Activated T-helper 1 cell treated with anti-CD3 and anti-CD28 coated beads, Interleukin-12 subunit alpha, Interleukin-12 subunit beta, Interleukin-2, Interleukin-4 antibody, amounts not matched to agents 30 ng/mL and 10 ng/mL and 1 ng/mL, durations not matched to agents 14 hours and 24 hours and 36 hours (primary cell): ENCODE measurements at places on chromosomes 3 and 15.
A peak's percentile ranks its signal among the peaks of the same experiment; 100 is the strongest.

- H3K36me3 ChIP-seq = no peaks in the 10 kb centered on the region
- H3K4me1 ChIP-seq = no peaks in the 10 kb centered on the region
- no peak overlapping the region for H3K27ac ChIP-seq
- no peak for DNase-seq
- no peaks in the 10 kb centered on the region for H3K27me3 ChIP-seq
- H3K4me3 ChIP-seq = no peak overlapping the region
Observed at GRCh38 chr15:27723821-27724220, 375.3 kb downstream of the OCA2 start.

DNA sequence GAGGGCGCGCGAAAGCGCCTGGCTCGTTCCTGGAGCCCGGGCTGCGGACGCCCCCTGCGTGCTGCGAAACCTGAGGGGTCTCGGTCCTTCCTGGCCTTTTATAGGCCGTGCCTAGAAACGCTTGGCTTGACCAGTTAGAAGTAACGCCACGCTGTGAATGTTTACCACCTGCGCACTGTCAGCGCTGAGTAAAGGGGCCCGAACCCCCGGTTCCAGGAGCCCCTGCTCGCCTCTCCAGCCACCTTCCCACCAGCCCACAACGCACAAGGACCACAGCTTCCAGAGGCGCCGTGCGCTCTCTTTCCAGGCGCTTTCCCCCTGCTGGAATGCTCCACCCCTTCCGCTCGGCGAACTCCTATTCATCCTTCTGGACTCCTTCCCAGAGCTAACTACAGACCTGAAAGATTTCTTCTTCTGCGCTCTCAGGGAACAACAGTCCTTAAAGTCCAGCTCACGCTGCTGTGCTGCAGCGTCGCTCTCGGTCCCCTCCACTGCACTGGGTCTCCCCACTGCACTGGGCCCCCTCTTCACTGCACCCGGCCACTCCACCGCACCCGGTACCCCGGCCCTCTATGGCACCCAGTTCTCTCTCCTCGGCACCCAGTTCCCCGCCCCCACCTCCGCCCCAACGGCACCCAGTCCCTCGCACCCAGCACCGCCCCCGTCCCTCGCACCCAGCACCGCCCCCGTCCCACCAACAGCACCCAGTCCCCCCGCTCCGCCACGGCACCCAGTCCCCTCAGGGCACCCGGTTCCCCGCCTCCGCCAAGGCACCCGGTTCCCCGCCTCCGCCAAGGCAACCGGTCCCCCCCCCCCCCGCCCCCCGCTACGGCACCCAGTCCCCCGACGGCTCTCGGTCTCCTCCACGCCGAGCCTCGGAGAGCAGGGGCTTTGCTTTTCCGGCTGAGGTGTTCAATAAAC lies 69.8 kb downstream of the SQOR start:
- H3K4me1 ChIP-seq = peaks cover 16% of the 10 kb centered on the region
- H3K4me3 ChIP-seq = peak overlapping the region; percentile 86
- no peaks in the 10 kb centered on the region for H3K36me3 ChIP-seq

GRCh38 chr3:175898194-175898593 lies 1039.1 kb downstream of the NAALADL2 start:
- H3K27ac ChIP-seq = no peak overlapping the region
- no peaks in the 10 kb centered on the region for H3K27me3 ChIP-seq
- no peak overlapping the region for H3K4me3 ChIP-seq
- H3K36me3 ChIP-seq = no peaks in the 10 kb centered on the region
- no peaks in the 10 kb centered on the region for H3K4me1 ChIP-seq

DNA sequence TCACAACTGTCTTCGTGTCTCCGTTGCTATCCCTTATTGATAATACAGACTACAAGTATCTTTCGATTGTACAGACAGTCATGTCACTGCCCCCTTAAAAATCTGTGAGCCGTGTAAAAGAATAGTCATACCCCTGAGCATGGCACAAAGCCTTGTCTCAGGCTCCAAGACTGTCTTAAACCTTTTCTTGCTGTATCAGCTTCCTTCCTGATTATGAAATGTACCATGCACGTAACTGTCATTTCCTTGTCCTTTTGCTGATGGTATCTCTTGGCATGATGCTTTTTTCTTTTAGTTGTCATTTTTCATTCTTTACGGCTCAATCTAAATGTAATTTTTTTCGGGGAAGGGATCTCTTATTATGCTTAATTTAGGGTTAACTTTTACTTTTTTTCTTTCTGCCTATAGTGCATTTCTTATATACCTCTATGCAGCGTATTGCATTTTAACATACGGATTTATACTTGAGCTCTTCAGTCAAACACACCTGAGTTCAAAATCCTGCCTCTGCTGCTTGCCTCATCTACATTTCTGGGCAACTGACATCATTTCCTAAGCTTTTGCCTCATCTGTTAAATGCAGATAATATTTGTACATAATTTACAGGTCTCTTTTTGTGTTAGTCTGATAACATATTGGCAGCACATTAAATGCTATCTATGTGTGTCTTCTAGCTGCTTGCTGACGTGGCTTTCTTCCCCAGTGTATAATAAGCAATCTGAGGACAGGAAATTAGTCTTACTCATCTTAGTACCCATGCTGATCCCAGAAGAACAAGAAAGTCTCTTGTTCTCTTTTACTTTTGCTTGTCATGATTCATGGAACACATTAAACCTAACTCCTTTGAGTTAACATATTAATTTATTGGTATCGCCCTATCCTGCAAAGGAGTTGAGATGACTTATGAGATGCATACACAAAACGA lies 57.3 kb downstream of the ROBO2 start:
- no peaks in the 10 kb centered on the region for H3K27me3 ChIP-seq
- no peak for DNase-seq
- no peak overlapping the region for H3K27ac ChIP-seq
- H3K36me3 ChIP-seq = no peaks in the 10 kb centered on the region
- H3K4me1 ChIP-seq = no peaks in the 10 kb centered on the region

- no peak for DNase-seq
- H3K27me3 ChIP-seq = no peaks in the 10 kb centered on the region
- H3K27ac ChIP-seq = no peak overlapping the region
- peak overlapping the region; percentile 94 for H3K4me3 ChIP-seq
Observed at GRCh38 chr15:84714372-84714771, 1.6 kb downstream of the SEC11A start.

GRCh38 chr3:66494959-66495667 lies 5.7 kb downstream of the LRIG1 start:
- DNase-seq = no peak
- peak overlapping the region; percentile 58 for H3K4me3 ChIP-seq
- peak overlapping the region; percentile 64 for H3K27ac ChIP-seq
- H3K36me3 ChIP-seq = peaks cover 28% of the 10 kb centered on the region

GRCh38 chr3:118527514-118528044 lies 507.1 kb downstream of the IGSF11 start:
- no peak for DNase-seq
- no peaks in the 10 kb centered on the region for H3K4me1 ChIP-seq
- H3K4me3 ChIP-seq = no peak overlapping the region
- no peak overlapping the region for H3K27ac ChIP-seq
- H3K27me3 ChIP-seq = no peaks in the 10 kb centered on the region

DNA sequence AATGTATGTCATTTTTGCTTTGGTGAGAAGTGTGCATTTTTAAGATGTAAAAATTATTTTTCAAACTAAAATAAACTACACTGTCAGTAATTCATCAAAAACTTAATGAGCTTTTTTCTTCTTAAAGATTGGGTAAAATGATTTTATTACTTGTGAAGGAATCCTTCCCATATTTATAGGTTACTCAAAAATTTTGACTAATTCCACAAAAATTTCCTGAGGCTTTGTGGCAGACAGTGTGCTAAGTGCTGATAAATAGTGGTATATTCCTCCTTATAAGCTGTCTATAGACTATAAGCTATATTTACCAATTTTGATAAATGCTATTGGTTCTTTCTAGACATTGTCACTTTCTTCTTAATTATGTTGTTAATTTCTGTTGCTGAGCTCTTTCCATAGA lies 284.5 kb upstream of the SEMA6D start:
- no peak for DNase-seq
- H3K27ac ChIP-seq = no peak overlapping the region
- no peaks in the 10 kb centered on the region for H3K27me3 ChIP-seq
- no peaks in the 10 kb centered on the region for H3K4me1 ChIP-seq
- H3K4me3 ChIP-seq = no peak overlapping the region

DNA sequence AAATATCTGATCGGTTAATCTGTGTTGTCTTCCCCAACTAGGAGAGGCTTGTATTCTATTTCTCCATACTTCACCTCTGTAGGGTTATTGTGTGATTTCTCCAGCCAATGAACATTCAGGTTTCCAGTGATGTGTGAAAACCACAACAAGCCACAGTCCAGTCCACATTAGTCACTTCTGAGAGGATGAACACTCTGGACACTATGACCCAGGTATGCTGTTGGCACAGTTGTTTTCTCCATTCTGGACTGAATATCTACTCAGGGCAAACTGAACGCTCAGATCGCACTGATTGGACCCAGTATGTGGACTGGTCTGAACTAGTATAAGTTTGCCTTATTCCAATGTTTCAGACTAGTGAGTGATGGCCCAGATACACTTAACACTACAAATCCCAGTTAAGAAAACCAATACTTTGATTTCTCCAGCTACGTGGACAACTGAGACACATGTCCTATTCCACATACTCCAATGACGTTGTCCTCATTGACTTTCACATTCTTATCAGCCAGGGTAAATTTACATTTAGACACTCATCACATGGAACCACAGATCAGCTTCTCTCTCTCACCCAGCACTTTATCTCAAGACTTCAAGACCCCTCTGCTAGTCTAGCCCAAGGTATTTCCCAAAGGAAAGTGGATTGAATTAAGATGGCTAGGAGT lies 587.4 kb upstream of the SGO1 start:
- H3K36me3 ChIP-seq = no peaks in the 10 kb centered on the region
- no peak for DNase-seq
- H3K4me3 ChIP-seq = no peak overlapping the region
- no peak overlapping the region for H3K27ac ChIP-seq

- DNase-seq = no peak
- H3K27me3 ChIP-seq = no peaks in the 10 kb centered on the region
- H3K27ac ChIP-seq = no peak overlapping the region
- no peak overlapping the region for H3K4me3 ChIP-seq
- no peaks in the 10 kb centered on the region for H3K4me1 ChIP-seq
Observed at GRCh38 chr3:140770977-140771667, 93.3 kb downstream of the TRIM42 start.

DNA sequence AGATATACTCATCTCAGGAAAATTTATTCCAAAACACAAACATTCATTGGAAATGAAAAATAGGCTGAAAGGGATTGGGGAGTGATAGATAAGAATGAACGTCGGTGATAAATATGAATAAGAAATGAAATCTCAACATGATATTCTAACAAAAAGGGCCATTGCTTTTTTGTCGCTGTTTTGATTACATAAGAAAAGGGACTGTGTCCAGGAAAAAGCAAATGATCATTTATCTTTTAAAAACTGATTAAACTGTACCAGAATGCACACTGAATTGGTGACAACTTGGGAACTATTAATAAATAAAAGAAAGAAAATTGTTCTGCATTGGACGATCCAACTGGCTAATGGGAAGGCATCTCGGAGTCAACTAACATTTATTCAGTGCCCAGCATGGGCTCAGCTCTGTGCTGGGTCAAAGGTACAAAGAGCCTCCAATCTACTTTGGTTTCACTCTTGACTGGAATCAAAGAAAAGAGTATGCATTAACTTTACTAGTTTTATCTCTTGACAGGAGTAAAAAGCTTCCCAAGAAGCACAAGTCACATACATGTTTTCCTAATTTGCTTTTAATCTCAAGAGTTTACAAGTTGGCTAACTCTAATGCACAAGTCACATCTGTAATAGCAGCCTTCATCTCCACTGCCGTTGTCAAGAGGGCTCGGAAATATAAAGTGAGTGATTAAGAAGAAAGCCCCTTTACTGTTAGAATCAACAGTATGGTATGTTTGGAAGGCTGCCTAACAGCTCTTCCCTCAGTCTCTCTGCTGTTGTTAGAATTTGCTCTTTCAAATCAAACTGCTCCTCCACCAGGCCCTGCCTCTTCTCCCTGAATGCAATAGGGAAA lies 280.0 kb downstream of the IGSF11 start:
- H3K27ac ChIP-seq = no peak overlapping the region
- H3K4me1 ChIP-seq = no peaks in the 10 kb centered on the region
- no peak overlapping the region for H3K4me3 ChIP-seq
- H3K27me3 ChIP-seq = peaks cover 4% of the 10 kb centered on the region
- H3K36me3 ChIP-seq = no peaks in the 10 kb centered on the region

DNA sequence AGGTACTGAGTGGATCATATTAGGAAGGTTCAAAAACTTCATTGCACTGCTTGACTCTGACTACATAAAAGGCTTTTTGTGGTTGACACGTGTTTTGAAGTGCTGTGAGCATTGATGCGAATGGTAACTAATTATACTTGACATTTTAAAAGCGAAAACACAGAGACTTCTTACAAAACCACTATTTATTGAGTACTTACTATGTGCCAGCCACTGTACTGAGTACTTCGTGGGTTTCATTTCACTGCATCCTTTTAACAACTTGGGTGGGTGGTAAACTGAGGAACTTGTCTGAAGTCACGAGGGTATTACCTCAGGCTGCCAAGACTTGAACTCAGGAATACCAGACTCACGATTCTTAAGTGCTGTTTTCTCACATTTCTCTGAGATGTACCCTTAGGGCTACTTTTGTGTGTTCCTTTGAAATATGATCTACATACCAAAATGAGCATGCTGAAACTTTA lies 45.3 kb upstream of the PPP4R2 start:
- H3K27ac ChIP-seq = no peak overlapping the region
- no peak for DNase-seq
- H3K4me1 ChIP-seq = peaks cover 11% of the 10 kb centered on the region
- H3K36me3 ChIP-seq = no peaks in the 10 kb centered on the region
